ENCODE measurements at places on chromosomes 16 and 17.

DNA sequence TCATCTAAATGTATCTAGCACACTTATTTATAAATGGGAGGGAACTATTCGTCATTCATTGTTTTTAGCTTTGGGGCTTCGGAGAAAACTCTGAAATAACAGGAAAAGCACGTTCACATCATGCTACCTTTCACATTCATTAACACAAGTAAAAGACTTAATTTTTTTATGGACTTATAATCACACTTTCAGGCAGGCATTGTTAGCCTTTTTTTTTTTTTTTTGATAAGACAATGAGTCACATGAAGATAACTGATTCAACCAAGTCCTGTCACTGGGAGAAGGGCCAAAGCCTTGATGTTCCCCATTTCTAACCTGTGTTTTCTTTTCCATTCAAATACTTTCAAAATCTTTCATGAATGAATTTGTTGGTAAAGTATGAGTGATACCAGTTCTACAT, 631.3 kb upstream of the CA10 start:
- no peak for DNase-seq

DNA sequence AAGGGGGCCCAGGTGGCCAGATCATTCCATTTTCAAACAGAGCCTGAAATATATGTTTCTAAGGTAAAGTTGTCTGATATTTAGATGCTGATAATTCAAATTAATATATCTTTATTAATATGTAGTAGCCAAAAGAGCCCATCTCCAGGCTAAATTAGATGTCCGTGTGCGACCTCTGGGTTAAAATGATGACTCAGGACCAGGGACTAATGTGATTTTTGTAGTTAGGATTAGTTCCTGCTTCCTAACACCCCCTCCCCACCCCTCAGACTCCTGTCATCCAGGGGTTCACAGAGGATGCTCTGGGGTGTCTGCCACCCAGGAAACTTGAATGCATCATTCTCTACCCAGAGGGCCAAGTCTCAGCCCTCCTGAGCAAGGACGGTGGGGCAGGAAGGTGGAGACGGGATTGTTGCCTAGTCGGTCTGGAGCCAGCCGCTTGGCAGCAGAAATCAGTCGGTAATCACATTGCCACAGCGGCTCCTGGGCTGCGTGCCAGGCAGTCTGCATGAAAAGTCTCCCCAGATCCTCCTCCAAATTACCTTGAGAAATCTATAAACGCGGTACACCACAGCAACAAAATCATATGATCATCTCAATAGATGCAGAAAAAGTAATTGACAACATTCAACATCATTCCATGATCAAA, 29.8 kb downstream of the CNGB1 start:
- no peak for DNase-seq

DNA sequence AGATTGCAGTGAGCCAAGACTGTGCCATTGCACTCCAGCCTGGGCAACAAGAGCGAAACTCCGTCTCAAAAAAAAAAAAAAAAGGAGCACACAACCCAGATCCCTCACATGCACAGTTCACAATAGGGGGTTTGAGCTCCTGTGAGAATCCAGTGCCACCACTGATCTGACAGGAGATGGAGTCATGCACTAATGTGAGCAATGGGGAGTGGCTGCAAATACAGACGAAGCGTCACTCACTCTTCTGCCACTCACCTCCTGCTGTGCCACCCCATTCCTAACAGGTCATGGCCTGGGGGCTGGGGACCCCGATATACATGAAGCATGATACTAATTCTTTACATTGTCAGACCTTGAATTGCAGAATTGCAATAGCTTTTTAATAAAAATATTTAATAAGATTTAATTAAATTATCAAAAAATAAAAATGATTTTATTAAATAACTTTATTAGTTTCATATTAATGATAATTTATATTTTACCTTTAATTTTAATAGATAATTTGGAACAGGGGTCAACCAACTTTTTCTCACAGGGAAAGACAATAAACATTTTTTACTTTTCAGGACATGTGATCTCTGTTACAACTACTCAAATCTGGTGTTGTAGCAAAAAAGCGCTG, 171.4 kb downstream of the COPRS start:
- no peak for DNase-seq

GRCh38 chr17:38579934-38580333, 25.8 kb downstream of the SRCIN1 start:
- DNase-seq = peak; percentile 66

- no peak for DNase-seq
Measured at GRCh38 chr17:55116440-55116914, 147.9 kb downstream of the STXBP4 start.

- DNase-seq = peak; percentile 44
Measured at GRCh38 chr17:74812109-74813009, 36.2 kb upstream of the NAT9 start.

GRCh38 chr17:58121925-58122324, 26.3 kb upstream of the OR4D1 start:
- DNase-seq = peak; percentile 6

- DNase-seq = no peak
Measured at GRCh38 chr17:50347117-50347893, 1.4 kb downstream of the XYLT2 start.

All from inflammatory macrophage treated with lipopolysaccharide for 4 hours (primary cell).